Body of pancreas (tissue), 4 donors: ENCODE measurements at places on chromosomes 6 and 20.
A peak's percentile ranks its signal among the peaks of the same experiment; 100 is the strongest.

DNA sequence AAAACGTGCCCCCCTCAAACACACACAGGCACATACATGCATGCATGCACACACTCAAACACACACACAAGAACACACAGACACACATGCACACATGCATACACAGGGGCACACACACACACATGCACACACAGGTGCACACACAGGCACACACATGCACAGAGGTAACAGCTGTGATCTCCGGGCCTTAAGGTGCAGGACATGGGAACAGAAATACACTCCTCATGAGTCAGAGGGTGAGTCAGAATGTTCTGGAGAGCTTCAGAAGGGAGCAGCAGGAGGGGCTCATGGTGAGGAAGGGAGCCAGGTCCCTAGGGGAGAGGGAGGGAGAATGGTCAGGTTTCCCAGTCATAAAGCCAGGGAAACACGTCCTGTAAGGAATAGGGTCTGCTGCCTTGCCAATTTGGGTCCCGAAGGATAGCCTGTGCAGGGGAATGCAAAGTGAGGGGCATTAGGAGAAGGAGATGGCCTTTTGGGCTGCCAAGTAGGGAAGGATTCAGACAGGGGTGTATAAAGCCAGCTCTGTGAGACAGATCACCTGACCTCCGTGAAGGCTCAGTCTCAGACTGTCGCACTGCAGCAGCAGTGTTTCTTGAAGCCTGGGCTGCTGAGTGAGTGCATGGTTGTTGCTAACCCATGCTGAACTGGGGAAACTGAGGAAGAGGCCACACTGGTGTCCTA, 123.9 kb downstream of the MAFB start:
- no peaks in the 10 kb centered on the region for H3K4me1 ChIP-seq
- DNase-seq, result no peak
- no peak overlapping the region for H3K27ac ChIP-seq
- no peak overlapping the region for H3K4me3 ChIP-seq

- no peak overlapping the region for H3K27ac ChIP-seq
- no peak overlapping the region for H3K4me3 ChIP-seq
- H3K27me3 ChIP-seq, result no peaks in the 10 kb centered on the region
- H3K36me3 ChIP-seq, result no peaks in the 10 kb centered on the region
Measured at GRCh38 chr6:111416529-111416928, 66.5 kb downstream of the REV3L start.

DNA sequence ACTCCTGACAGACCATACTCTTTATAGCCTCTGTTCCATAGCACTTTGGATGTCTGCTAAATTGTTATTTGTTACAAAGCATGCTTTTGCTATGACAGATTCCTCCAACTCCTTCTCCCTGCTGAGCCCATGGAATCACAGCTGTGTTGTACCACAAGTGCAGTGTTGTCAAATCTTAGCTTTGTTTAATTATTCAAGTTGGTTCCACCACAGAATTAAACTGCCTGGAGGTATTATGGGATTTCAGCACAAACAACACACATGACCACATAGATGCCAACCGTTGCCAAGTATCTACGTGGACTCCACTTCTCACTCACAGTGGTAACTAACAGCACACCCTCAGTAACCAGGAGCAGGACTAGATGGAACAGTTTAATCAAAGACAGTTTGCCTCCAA, 32.7 kb upstream of the MARCKS start:
- no peak overlapping the region for H3K4me3 ChIP-seq
- no peaks in the 10 kb centered on the region for H3K27me3 ChIP-seq
- DNase-seq, result peak; percentile 32
- peaks cover 44% of the 10 kb centered on the region for H3K4me1 ChIP-seq

GRCh38 chr6:136752554-136752953, 39.7 kb downstream of the MAP3K5 start:
- H3K36me3 ChIP-seq, result no peaks in the 10 kb centered on the region
- H3K27me3 ChIP-seq, result no peaks in the 10 kb centered on the region
- no peak overlapping the region for H3K4me3 ChIP-seq
- no peak for DNase-seq

- H3K27ac ChIP-seq, result peak overlapping the region; percentile 1
- no peaks in the 10 kb centered on the region for H3K36me3 ChIP-seq
- DNase-seq, result peak; percentile 34
- no peaks in the 10 kb centered on the region for H3K27me3 ChIP-seq
- H3K4me1 ChIP-seq, result peaks cover 24% of the 10 kb centered on the region
- no peak overlapping the region for H3K4me3 ChIP-seq
Measured at GRCh38 chr6:46393161-46393939, 97.9 kb downstream of the RCAN2 start.

DNA sequence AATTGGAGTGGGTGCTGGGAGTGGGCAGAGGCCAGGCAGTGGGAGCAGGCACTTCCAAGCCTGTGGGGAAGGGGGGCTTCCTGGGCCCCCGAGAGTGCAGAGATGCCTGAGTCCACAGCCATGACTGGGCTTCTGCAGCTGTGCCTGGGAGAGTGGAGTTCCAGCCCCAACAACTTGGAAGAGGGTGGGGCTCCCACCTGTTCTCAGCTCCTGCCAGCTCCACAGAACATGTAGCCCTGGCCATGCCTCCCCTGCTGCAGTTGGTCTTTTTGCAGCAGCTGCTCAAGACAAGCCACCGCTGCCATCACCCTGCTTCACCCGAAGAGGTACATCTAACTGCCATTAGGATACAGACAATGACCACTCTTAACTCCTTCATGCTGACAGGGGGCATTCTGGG, 1092.3 kb downstream of the KHDRBS2 start:
- DNase-seq, result no peak
- no peak overlapping the region for H3K27ac ChIP-seq
- no peaks in the 10 kb centered on the region for H3K36me3 ChIP-seq
- H3K27me3 ChIP-seq, result no peaks in the 10 kb centered on the region
- H3K4me1 ChIP-seq, result no peaks in the 10 kb centered on the region

DNA sequence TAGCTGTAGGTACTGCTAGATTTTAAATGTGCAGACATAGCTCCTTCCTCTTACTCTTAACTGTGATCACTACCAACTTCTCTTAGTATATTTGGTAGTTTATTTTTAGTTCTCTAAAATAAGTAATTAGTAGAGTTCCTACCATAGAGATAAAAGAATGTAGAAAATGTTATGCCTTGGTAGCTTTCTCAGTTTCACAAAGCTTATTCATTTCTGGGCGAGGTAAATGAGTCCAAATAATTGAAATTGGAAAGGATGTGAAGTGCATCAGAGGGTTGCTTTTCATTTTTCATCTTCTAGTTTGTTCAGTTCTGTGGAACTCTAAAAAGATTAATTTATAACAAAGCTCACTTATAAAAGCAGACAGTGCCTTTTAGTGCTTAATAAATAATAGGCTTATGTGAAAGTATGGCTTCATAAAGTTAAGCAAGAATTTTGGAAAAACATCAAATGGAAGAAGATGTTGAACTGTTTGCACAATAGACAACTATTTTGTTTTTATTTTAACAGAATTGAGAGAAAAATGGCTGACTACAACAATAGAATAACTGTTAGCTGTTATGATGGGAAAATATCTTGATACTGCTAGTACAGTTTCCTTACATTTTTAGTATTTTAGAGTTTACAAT, 303.7 kb downstream of the UTRN start:
- no peak overlapping the region for H3K4me3 ChIP-seq
- H3K27me3 ChIP-seq, result no peaks in the 10 kb centered on the region
- DNase-seq, result no peak
- no peaks in the 10 kb centered on the region for H3K36me3 ChIP-seq
- H3K4me1 ChIP-seq, result peaks cover 4% of the 10 kb centered on the region

DNA sequence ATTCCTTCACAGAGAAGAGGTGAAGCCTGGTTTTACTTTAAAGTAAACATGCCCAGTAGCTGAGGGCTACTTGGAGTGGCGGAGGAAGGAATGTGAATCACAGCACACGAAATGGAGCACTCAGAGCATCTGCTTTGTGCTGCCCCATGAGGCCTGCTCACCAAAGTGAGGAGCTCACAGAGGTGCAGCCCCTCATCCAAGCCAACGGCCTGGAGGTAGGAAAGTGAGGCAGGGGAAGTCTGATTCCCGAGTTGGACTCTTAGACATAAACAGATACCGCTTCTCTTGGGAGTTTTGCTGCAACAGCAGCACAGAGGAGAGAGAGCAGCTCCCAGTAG, 3.6 kb downstream of the YTHDF1 start:
- H3K27me3 ChIP-seq, result no peaks in the 10 kb centered on the region
- no peak overlapping the region for H3K4me3 ChIP-seq
- H3K36me3 ChIP-seq, result no peaks in the 10 kb centered on the region
- DNase-seq, result no peak
- H3K27ac ChIP-seq, result no peak overlapping the region

DNA sequence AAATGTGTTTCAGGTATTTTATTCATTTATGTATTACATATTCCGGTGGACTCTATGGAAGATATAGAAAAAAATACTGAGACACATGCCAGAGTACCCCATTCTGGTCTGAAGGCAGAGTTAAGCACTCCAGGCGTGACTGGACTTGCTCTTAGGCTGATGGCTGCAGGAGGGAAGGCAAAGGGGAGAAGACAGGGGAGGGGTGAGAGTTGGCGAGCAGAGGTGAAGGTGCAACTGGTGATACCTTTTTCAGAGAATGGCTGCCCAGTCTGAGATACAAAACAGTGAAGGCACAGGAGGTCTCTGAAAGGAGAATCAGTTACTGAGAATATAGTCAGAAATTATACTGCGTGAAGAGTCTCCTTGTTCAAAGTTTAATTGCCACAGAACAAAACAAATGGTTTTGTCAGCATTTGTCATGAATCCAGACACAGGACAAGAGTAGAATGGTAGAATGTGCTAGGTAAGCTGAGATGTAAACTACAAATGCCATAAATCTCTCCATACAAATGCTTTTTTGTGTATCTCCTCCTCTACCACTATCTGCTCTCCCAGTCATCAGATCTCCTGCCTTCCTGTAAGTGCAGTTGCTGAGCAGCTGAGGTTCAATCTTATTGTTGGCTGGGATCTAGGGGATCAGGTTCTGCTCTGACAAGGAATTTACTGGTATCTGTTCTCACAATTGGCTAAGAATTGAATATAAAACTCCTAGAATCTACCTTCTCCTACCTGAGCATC, 104.2 kb upstream of the DST start:
- no peaks in the 10 kb centered on the region for H3K4me1 ChIP-seq
- no peak for DNase-seq
- no peaks in the 10 kb centered on the region for H3K36me3 ChIP-seq
- H3K27me3 ChIP-seq, result no peaks in the 10 kb centered on the region
- no peak overlapping the region for H3K4me3 ChIP-seq

DNA sequence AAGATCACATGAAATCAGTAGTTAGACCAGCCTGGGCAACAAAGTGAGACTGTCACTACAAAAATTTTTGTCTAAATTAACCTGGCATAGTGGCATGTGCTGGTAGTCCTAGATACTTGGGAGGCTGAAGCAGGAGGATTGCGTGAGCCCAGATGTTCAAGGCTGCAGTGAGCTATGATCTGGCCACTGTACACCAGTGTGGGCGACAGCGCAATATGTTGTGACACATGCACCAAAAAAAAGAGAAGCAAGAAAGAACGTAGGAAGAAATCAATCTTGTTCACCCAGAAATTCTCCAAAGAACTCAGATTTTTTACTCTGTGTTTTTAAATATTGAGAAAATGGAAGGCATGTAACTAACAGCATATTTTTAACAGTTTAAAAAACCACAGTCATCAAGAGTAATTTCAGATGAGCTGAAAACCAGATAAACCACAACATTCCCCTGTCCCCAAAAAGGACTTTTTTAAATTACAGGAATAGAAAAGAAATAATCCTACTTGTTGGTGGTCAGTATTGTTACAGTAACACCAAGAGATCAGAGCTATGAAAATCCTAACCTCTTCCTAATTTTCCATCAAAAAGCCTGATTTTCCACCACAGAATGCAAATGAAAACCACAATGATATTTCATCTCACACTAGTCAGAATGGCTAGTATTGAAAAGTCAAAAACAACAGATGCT, 240.2 kb downstream of the KHDC1L start:
- no peaks in the 10 kb centered on the region for H3K4me1 ChIP-seq
- no peaks in the 10 kb centered on the region for H3K27me3 ChIP-seq
- no peak for DNase-seq
- H3K27ac ChIP-seq, result no peak overlapping the region
- H3K4me3 ChIP-seq, result no peak overlapping the region

DNA sequence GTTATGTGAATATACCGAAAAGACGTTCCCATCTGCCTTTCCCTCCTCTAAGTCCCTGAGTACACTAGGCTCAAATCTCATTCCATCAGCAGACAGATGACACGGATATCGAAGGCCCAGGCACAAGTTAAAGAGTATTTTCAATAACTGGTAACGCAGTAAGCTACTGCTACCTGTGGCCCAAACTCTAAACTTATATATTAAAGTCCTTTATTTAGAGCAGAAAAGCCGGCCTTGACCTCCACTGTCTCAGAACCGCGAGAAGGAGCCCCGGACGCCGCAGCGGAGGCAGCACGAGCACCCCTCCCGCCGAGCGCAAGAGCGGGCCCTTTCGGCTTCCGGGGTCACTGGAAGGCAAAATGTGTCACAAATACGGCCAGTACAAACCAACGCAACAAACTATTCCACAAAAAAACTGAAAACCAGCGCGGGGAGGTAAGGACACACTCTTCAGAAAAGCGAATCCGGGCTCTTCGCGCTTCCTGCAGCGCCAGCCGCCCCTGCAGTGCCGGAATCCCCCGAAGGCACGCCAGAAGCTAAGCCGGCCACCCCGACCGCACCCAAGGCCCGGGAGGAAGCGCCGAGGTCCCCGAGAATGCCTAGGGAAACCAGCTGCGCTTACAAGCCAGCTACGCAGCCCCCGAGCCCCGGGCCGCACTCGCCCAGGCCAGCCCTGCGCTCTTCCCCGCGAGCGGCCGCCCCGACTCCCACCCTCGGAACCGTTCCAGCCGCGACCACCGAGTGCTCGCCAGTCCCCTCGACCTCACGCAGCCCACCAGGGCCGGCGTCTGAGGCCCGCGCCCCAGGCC, 681 bp downstream of the DIDO1 start:
- peak; percentile 41 for DNase-seq
- H3K27me3 ChIP-seq, result no peaks in the 10 kb centered on the region
- H3K4me1 ChIP-seq, result peaks cover 71% of the 10 kb centered on the region
- H3K4me3 ChIP-seq, result peak overlapping the region; percentile 87
- no peaks in the 10 kb centered on the region for H3K36me3 ChIP-seq

DNA sequence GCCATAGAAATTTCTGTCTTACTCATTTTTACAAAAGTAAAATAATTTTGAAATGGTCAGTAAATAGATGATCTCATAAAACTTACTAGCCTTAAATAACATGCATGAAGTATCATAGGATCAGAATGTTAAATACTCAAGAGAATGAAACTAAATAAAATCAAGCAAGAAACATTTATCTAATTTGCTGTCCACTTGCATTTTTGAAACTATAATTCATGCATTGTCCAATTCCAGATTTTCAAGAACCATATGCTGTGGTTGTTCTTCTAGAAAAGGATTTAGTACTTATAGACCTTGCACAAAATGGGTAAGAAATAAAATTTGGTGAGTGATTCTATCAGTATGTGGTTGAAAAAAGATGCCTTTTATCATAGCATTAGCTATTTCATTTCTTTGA, 107.0 kb downstream of the STXBP5 start:
- H3K4me3 ChIP-seq, result no peak overlapping the region
- no peak overlapping the region for H3K27ac ChIP-seq
- H3K27me3 ChIP-seq, result no peaks in the 10 kb centered on the region
- DNase-seq, result no peak
- no peaks in the 10 kb centered on the region for H3K4me1 ChIP-seq

- H3K4me1 ChIP-seq, result no peaks in the 10 kb centered on the region
- no peak overlapping the region for H3K27ac ChIP-seq
- DNase-seq, result no peak
- H3K27me3 ChIP-seq, result no peaks in the 10 kb centered on the region
- no peaks in the 10 kb centered on the region for H3K36me3 ChIP-seq
Measured at GRCh38 chr20:21548390-21549035, 34.6 kb upstream of the NKX2-2 start.

- H3K27ac ChIP-seq, result no peak overlapping the region
- peaks cover 3% of the 10 kb centered on the region for H3K4me1 ChIP-seq
- no peak overlapping the region for H3K4me3 ChIP-seq
Measured at GRCh38 chr20:53408691-53409446, 184.8 kb downstream of the ZNF217 start.
